ENCODE measurements at places on chromosomes 11 and 22.

DNA sequence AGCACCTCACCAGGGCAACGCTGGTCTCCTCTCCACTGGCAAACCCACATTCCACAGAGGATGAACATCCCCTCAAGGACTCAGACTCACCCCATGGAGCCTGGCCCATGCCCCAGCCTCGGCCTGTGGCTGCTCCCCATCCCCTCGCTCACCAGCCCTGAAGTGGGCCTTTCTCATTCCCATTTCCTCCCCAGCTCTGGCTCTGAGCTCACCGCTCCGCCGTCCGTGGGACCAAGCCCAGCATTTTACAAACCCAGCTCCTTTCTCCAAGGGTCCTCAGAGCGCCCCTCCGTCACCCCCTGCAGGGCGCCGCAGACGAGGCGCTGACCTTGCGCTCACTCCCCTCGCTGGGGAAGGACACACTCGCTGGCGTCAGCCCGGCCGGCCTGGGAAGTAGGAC lies 6.9 kb upstream of the IGF2 start:
- DNase-seq = no peak

DNA sequence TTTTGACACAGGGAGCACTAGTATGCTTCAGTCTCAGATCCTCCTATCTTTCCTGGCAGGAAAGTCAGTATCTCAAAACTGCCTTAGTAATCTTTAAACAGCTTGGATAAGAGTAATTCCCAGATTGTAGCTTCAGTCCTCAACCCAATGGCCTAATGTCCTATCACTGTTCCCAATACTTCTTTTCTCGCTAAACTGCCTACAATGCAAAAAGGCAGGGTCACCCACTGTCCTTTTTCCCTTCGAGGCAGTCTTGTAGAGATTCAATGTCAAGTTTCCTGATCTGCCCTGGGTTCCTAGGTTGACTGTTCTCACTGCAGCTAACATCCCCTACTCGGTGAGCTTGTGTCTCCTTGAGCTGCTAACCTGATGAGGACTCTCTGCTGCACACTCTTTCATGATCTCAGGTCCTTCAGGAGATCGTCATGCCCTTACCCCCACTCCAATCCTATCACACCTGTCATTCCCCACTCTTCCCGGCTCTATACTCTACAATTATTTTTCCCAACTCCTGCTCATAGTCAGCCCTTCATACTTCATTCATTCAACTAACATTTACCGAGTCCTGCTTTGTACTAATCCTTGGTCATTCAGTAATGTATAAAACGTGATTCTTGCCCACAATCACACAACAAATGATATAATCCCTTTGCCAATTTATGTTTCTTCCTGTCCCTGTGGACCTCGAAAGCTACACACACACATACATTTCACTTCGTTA lies 904 bp downstream of the C2CD3 start:
- DNase-seq = no peak

- no peak for DNase-seq
These were observed 18.9 kb downstream of the CASP5 start for GRCh38 chr11:105004021-105004420.

DNA sequence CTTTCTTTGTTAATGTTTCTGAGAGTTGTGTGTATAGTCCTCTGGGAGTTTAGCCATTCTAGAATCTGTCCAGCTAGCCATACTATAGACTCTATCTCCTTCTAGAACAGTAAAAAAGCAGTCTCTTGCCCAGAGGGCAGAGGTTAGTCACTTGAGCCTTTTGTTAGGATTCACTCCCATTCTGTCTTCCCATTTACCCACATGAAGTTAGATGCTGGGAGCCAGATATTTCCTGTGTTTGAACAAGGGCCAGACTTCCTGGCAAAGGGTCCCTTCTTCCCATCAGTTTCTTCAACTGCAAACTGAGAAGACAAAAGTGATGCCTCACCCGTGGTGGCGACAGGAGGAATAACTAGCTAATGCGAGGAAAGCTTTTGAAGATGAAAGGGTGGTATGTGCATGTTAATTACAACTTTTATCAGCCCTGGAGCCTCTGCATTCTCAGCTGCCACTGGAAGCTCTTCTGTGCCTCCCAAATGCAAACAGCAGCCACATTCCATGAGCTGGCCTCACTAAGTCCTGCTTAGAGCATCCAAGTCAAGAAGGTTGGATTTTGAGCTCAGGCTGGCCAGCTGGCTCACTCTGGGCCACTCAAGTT lies 12.8 kb downstream of the CD44 start:
- no peak for DNase-seq

DNA sequence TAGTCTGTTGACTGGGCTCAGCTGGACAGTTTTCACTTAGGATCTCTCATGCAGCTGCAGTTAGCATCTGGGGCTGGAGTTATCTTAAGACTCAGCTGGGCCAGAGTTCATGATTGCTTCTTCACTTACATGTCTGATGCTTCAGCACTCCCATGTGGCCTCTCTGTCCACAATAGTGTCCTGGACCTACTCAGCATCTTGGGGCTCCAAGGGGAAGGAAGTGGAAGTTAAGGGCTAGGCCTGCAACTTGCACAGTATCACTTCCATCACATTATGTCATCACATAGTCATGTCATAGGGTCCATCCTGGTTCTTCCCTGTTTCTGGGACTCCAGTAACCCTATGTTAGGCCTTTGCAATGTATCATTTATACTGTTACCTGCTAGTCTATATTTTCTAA lies 115.9 kb downstream of the C11orf65 start:
- DNase-seq = no peak

Data from CD4-positive, alpha-beta T cell treated with Interferon gamma for 1 hour (primary cell).